Stimulated activated CD4-positive, alpha-beta T cell treated with anti-CD3 and anti-CD28 coated beads, Interleukin-4, amount 100 ng/mL, for 24 hours (primary cell): ENCODE measurements at places on chromosomes 5 and 9.

DNA sequence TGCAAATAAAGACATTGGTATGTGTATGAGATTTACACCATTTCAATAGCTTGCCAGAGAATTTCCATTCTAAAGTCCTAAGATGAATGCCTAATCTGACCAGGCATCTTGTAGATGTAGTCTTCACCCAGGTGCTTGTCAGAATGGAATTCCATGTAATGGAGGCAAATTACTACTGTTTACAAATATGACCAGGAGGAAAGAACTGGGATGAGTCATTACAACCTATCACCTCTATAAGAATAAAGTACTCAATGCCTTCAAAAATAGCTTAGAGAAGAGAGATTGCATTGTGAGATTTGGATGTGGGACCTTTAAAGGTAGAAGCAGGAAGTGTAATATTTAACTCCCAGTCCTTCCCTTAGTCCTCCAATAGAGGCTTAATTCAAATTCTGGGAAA is 507.0 kb upstream of the PTGER4 start:
- DNase-seq: no peak

DNA sequence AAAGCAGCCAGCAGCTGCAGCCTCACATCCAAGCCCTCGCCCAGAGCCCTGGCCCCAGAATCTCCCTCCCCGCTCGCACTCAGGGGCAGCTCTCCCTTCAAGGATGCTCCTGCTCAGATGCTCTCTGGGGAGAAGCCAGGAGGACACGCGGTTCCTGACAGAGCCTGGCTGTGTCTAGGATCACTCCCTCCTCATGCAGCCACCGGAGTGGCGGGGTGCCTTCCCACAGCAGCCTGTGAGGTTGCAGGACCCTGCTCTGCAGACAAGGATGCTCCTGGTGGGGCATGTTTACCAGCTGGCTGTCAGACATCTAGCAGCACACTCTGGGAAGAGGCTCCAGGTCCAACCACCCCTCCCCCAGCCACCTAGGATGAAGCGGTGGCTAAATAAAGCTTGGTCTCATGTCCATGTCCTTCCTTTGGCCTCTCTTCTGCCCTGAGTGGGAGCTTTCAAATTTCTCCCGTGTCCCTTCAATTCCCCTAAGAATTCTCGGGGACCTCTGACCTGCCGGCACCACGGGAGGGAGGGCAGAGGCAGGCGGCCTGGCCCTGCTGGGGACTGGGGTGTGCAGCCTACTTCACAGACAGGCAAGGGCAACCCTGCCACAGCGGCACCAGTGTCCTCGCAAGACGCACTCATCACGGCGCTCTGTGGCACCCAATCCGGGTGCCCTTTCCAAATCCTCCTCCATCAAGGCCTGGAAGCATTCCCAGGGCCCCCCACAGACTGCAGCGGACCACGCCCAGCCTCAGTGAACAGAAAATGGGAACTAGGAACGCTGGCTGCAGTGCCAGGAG is 88.3 kb upstream of the SARDH start:
- DNase-seq: no peak

DNA sequence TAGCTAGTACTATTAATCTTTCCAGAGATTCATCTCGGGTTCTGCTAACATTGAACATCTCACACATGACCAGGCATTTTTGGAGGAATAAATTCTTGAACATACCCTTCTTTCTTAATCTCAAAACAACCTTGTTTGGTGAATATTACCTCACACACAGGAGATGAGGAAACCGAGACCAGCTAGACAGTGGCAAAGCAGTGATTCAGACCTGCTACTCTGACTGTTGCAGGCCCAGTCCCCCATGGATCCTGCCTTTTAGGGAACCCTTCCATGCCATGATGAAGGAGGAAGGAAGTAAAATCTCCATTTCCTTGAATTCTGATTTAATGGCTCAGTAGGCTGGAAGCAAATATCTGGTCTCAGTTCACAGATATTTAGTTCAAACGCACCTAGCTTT is 2.6 kb downstream of the PCSK5 start:
- no peak for DNase-seq

GRCh38 chr5:112691758-112692157 is 45.9 kb upstream of the APC start:
- DNase-seq: no peak

DNA sequence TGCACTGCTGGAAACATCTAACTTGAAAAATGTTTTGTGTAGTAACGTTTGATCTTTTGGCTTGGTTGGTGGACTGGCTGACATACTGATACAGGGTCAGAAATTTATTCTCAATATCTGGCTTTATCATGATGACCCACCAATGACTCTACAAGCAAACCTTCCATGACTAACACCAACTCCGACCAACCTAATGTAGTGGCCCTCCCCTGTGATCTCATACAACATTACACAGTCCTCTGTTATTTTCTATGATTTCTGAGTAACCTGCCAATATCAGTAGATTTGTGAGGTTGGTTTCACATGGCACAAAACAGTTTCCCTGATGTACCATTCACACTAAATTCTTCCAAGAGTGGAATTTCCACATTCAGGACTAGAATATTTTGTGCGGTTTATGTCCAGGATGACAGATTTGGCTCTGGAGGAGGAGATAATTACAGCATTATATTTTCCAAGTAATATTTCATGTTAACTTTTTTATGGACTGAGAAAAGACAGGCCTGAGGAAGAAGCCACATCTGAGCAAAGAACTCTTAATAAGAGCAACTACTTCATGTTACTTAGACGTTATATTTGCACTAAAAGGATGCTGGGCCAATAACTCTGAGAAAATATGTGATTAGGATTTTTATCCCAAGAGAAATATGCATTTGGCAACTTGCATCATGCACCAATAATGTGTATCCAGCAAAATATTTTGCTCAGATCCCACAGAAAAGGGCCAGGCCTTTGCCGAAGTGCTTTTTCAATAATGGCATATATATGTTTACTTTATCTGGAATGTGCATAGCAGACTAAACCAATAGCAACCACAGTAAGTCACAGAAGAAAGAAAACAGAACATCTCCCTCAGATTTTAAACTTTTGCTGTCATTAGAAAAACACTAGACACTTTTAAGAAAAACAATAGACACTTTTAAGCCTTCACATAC is 273.4 kb downstream of the KCNN2 start:
- no peak for DNase-seq

GRCh38 chr5:74587300-74587699 is 53.2 kb downstream of the ENC1 start:
- DNase-seq: no peak

DNA sequence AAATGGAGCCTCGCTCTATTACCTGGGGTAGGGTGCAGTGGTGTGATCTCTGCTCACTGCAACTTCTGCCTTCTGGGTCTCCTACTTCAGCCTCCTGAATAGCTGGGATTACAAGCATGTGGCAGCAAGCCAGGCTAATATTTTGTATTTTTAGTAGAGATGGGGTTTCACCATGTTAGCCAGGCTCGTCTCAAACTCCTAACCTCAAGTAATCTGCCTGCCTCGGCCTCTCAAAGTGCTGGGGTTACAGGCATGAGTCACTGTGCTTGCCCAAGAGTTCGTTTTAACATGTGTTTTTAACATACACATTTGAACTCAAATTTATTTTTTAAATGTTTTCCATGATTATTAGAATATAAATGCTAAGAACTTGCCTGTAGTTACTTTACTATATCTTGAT is 34.2 kb downstream of the MARCHF6 start:
- DNase-seq: no peak

DNA sequence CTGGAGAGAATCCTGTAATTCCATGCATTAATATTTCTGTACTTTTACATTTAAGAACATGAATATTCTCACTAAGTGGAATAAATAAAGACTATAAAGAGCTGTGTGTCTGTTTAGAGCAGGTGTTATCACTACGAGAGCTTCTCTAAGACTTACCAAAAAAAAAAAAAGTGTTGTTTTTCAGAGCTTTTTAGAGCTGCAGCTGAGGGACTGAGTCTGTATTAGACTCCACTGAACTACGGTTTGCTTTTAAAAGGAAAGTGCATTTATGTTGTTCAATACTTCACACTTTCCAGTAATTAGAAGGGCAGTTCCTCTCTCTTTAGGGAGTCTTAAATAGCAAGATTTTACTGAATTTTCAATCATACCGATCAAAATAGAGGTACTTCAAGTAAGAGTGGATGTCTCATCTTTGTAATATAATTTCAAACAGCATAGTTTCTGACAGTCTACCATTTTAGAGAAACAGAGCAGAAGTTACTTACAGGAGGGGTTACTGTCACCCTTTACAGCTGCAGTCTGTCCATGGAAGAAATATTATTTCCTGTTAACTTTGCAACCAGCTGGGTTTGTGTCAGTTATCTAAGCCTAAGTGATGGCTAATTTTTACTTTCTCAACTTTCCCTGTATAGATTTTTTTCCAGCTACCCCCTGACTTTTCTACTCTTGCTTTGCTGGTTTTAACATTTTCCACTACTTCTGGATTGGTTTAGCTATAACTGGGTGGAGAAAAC is 2.4 kb downstream of the SYK start:
- no peak for DNase-seq

DNA sequence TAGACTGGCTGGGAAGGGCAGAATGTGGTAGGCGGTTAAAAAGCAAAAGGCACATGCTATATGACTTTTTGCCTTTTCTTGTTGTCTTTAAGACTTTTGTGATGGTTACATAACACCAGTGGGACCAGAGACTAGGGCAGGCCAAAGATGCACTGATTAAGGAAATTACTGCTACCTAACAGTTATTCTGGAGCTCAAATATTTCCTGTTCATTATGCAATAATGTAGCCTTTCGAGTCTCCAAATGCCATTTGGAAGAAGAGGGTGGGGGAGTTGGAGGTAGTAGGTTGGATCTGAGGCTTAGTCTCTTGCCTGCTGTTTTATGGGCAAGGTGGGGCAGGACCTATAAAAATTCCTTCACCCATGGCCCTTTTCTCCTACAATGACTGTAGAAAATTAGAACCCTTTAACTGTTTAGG is 51.7 kb downstream of the SH3GL2 start:
- no peak for DNase-seq

DNA sequence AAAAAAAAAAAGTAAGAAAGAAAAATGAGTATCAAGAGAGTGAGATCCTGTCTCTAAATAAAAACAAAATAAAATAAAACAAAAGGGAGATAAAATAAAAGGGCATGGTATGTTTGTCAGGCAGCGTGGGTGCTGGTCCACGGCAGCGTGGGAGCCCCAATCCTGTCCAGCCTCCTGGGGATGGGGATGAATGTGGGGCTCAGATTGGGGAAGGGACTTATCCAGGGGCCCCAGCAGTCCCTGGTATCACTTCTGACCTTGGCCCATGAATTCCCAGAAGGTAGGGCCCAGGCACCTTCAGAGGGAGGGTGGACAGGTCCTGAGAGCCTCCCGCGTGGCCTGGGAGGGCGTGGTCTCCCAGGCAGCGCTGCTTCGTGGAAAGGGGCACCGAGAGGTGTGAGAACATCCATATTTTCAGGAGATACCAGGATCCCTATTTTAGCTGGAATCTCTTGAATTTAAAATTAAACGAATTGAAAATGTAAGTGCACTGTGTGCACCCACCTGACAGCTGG is 71.2 kb downstream of the ZNF354C start:
- no peak for DNase-seq

DNA sequence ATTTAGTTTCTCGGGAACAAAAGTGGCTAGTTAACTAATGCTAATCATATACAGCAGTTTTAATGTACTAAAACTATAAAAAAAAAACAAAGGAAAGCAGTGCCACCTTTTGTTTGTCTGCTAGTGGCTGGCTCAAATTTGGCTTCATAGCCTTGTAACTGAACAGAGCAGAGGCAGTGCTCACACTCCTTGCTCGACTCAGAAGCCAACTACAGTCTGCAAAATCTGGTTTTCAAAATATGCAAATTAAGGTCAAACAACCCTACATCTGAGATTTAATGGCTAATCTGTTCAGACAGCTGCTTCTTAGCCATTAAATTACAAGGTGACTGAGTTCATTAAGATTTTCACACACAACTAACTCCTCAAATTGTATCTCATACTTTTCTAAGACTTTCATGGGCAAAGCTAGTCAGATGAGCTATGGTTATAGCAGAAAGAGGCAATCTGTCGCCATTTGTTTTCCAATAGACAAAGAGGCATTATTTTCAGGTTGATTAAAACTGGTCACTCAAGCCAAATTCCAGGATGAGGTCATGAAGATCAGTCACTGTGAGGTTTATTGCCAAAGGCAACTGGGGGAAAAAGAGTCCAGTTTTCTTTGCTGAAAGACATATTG is 56.8 kb upstream of the EPB41L4A start:
- DNase-seq: no peak

DNA sequence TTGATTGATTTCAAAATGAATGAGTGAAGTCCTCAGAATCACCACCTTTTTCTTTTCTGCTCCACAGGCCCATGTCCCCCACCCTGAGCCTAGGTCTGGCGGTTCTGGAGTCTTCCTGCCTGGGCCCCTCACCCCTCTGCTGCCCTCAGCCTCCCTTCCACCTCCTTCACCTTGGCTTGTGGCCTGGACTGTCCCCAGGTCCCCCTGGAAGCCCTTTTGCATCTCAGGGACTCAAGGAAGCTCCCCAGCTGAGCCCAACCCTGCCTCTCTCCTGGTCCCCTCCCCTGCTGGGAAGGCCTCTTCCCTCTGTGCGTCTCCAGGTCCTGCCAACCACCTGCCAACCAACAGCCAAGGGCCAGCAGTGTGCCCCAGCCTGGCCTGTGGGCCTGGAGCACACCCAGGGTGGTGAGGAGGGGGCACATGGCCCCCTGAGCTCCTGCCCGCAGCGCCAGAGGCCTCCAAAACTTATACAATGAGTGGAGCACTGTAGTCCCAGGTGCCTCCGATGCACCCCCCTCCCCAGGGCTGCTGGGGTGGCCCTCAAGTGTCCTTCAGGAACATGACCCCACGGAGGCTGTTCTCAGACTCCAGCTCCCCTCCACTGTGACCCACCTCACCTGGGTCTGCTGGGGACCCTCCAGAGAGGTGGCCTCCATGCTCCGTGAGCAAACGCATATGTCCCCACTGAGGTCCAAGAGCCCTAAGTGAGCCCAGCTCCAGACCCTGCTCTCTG is 20.3 kb downstream of the GLT6D1 start:
- no peak for DNase-seq

DNA sequence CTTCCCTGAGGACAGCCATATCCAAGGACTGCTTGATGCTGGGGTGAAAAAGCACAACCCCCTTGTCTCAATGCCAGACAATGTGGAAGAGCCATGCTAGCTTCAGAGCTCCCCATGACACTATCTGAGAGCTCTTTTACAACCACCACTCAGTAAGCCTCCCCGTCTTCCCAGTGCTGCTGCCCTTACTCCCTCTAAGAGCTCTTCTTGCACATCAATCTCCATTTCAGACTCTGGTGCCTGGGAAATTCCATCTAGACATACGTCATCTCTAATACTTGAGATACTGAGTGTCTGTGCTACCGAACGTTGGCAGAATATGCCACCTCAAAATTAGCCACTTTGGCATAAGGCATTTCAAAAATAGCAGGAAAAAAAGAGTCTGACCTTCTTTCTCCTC is 94.5 kb downstream of the EDIL3 start:
- no peak for DNase-seq

DNA sequence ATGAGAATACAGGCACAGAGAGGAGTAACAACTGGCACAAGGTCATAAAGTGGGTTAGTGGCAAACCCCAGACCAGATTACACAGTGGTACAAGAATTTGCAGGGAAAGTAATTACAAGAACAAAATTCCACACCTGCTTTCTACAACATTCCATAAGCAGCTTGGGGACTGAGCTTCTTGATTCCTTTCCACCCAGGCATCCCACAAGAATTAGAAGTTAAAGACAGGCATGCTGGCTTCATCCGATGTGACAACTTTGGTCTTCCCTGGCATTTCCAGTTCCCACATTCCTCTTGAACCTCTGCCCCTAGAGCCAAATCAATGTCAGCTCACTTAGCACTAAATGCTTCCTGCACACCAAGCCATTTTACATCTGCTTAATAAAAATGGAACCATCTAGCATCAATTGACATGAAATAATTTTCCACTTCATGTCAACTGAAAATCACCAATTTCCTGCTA is 435.8 kb upstream of the PAPPA start:
- no peak for DNase-seq

GRCh38 chr5:180862645-180863044 is 1.6 kb upstream of the ZFP62 start:
- no peak for DNase-seq
